ENCODE measurements at places on chromosomes 7 and 10. TPM values are rescaled to one million over a fixed set of nuclear protein-coding genes. Genes with fewer than 3 reads are reported as not detected.
A peak's percentile ranks its signal among the peaks of the same experiment; 100 is the strongest.

GRCh38 chr7:116786791-116787443 is 75.5 kb upstream of the CAPZA2 start:
- DNase-seq, result peak; percentile 19
- no peaks in the 10 kb centered on the region for H3K36me3 ChIP-seq
- no peaks in the 10 kb centered on the region for H3K4me1 ChIP-seq
- no peak overlapping the region for H3K4me3 ChIP-seq
- no peaks in the 10 kb centered on the region for H3K27me3 ChIP-seq

- H3K27ac ChIP-seq, result no peak overlapping the region
- H3K36me3 ChIP-seq, result no peaks in the 10 kb centered on the region
- H3K4me1 ChIP-seq, result peaks cover 24% of the 10 kb centered on the region
- DNase-seq, result peak; percentile 59
- H3K4me3 ChIP-seq, result no peak overlapping the region
- H3K27me3 ChIP-seq, result no peaks in the 10 kb centered on the region
These were observed 4.8 kb upstream of the CHN2 start for GRCh38 chr7:29189743-29190201.

GRCh38 chr7:131556909-131557651 is 652 bp upstream of the PODXL start:
- H3K4me3 ChIP-seq, result peak overlapping the region; percentile 75
- H3K36me3 ChIP-seq, result no peaks in the 10 kb centered on the region
- no peaks in the 10 kb centered on the region for H3K27me3 ChIP-seq
- H3K4me1 ChIP-seq, result peaks cover 6% of the 10 kb centered on the region

- H3K27ac ChIP-seq, result no peak overlapping the region
- no peak for DNase-seq
- no peak overlapping the region for H3K4me3 ChIP-seq
- no peaks in the 10 kb centered on the region for H3K36me3 ChIP-seq
- H3K27me3 ChIP-seq, result no peaks in the 10 kb centered on the region
- no peaks in the 10 kb centered on the region for H3K4me1 ChIP-seq
These were observed 12.7 kb upstream of the SMURF1 start for GRCh38 chr7:99156649-99157048.

DNA sequence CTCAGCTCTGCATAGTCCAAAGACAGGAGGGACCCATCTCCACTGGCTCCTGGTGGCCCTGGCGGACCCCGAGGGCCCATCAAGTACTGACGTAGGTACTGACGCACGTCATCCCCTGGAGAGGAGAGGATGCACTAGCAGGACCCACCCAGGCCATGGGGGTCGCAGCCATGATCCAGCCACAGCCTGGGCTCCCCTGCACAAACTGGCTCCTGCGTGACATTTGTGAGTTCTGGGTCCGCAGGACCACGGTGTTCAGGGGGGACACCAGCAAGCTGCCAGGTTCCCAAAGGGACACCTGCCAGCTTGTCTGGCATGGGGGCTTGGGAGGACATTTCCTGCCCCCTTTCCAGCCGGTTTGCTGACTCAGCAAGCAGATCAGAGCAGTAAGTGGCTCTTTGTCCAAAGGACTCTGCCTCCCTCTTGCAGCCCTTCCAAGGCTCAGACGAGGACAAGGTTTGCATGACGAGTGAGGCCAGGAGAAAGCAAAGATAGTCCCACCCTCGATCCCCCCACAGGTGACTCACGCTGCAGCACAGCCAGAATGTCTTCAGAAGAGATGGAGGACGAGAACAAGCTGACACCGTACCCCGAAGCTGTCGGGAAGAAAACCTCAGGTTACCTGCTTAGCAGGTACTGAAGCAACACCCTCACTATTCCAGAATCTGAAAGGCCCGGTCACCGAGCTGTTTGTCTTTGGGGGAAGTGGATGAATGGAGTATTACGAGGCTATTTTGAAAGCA is 49.0 kb downstream of the COL17A1 start:
- no peaks in the 10 kb centered on the region for H3K4me1 ChIP-seq
- H3K36me3 ChIP-seq, result peaks cover 19% of the 10 kb centered on the region
- H3K4me3 ChIP-seq, result no peak overlapping the region
- DNase-seq, result no peak
- no peak overlapping the region for H3K27ac ChIP-seq

DNA sequence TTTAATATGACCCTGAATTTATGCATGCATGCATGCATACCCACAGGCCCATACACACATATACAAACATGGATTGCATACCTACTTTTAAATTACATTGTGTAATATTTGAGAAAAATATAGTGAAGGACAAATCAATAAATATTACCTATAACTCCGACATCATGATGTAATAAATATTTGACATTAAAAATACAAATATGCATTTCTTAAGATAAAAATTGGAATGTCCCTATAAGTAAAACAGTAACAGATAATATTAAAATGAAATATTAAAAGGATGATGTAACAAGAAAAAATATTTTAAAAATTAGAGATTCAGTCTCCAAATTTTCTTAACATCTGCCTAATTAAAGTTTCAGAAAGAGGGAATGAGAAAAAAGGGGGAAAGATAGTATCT is 433.0 kb downstream of the MDFIC start:
- no peaks in the 10 kb centered on the region for H3K27me3 ChIP-seq
- no peaks in the 10 kb centered on the region for H3K36me3 ChIP-seq
- no peak overlapping the region for H3K4me3 ChIP-seq
- no peaks in the 10 kb centered on the region for H3K4me1 ChIP-seq
- DNase-seq, result no peak

DNA sequence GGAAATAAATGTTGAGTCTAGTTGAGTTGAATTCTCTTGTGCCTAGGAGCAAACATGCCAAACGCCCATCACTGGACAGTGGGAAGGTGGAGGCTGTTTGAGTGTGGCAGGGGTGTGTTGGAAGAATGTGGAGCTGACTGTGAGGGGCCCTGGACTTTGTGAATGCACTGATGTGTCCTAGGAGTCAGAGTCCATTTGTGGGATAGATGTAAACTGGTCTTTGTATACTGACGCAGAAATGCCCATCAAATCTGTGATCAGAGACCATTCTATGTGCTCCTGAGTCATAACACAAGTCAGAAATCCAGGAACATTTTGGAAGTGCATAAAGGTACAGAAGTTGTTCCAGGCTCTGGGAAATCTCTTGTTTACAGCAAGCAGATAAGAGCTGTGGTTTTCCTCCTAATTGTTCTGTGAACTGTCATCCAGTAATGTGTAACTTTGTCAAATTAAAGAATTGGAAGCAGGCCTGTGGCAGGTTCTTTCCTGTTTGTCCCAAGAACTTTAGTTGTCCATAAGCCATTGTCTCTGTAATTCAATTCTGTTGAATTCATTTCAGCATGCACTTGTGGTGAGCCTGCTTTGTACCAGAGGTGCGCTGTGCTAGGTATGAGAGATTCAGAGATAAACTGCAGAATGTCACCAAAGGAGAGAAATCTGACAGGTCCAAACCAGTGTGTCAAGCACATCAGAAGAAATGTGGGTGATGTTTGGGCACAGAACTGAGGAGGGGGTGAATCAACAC is 7.6 kb downstream of the PRXL2A start:
- DNase-seq, result no peak
- H3K27me3 ChIP-seq, result no peaks in the 10 kb centered on the region
- H3K27ac ChIP-seq, result peak overlapping the region; percentile 65
- no peak overlapping the region for H3K4me3 ChIP-seq
- H3K36me3 ChIP-seq, result no peaks in the 10 kb centered on the region
- peaks cover 51% of the 10 kb centered on the region for H3K4me1 ChIP-seq

DNA sequence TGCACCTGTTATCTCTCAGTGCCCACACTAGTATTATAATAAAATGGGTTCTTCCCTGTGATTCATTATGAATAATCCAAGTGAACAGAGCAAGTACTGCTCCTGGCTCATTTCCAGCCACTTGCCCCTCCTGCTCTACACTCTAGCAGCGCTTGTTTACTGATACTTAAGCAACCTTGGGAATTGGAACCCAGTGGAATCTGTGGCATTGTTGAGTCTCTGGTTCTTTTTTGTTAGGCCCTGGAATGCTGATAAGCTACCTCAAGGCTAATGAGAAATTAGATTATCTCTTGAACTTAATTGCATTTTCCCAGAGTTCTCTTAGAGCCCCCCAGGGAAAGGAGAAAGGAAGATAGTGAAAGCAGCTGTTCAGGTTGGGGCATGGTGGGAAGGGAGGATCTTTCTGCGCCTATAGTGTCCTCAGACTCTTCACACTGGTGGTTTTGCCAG is 34.0 kb downstream of the PRKAR2B start:
- no peak overlapping the region for H3K27ac ChIP-seq
- no peaks in the 10 kb centered on the region for H3K27me3 ChIP-seq
- H3K4me3 ChIP-seq, result no peak overlapping the region
- H3K4me1 ChIP-seq, result peaks cover 38% of the 10 kb centered on the region
- no peaks in the 10 kb centered on the region for H3K36me3 ChIP-seq

DNA sequence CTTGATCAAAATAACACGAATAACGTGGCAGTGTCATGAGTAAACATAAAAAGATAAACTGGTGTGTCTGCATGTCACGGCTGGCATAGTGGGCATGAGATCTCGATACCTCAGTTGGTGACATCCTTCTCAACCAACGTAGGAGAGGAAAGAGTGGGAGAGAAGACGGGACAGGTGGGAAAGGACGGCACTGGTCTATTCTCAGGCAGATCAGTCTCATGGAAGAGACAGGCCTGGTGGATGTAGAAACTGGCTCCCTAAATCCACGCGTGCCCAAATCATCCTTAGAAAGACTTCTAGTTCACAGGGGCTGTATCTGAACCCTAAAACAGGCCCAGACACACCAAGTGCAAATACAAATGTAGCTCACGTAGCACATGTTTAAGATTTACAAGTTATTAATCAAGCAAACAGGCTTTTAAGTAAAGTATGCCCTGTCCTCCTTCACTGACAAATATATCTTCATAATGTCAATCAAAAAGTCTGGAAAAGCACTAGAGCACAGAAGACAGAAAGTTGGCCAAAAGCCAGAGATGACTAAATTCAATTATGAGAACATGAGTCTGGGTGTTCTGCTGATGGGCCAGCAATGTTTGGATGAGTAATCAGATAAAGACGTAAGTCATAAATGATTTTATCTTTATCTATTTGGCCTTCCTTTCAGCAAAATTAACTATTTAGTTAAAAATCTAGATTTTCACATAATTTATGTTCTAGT is 56.3 kb downstream of the SFMBT2 start:
- H3K4me3 ChIP-seq, result no peak overlapping the region
- no peaks in the 10 kb centered on the region for H3K27me3 ChIP-seq
- no peak for DNase-seq
- no peaks in the 10 kb centered on the region for H3K4me1 ChIP-seq
- no peaks in the 10 kb centered on the region for H3K36me3 ChIP-seq
- no peak overlapping the region for H3K27ac ChIP-seq

The IGF2BP3 gene
- not detected for total RNA-seq

The AGBL3 gene
- 1.2 TPM for total RNA-seq

The CYP3A5 gene
- total RNA-seq, result not detected

The UNCX gene
- total RNA-seq, result not detected

The CUBN gene
- total RNA-seq, result 0.25 TPM

The BTBD16 gene
- total RNA-seq, result not detected

Measured in heart right ventricle (tissue), 16 donors.